ENCODE measurements at places on chromosomes 12 and 14.
A peak's percentile ranks its signal among the peaks of the same experiment; 100 is the strongest.

GRCh38 chr14:33850826-33851225 is 100.0 kb downstream of the EGLN3 start:
- DNase-seq, result no peak

DNA sequence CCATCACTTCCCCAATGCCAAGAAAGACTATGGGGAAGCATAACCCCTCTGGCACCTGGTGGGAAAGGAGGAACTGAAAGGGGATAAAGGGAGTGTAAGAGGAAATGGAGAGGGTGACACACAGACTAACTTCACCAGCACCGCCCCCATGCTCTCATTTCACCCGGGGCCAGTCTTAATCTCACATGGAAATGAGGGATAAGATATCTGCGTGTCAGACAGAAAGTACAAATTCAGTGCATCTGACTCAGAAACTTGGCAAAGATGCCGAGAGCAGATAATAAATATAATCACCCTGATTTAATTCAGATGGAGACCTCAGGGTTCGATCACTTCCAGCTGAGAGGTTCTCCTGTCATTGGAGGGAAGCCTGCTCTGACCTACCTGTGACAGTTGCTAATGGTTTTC is 191.6 kb downstream of the DUSP6 start:
- DNase-seq, result peak; percentile 1

GRCh38 chr12:76583301-76583700 is 23.7 kb upstream of the OSBPL8 start:
- no peak for DNase-seq

GRCh38 chr12:10968765-10969456 is 17.8 kb downstream of the TAS2R50 start:
- no peak for DNase-seq

GRCh38 chr12:6822426-6823135 is 960 bp downstream of the GPR162 start:
- DNase-seq, result no peak

DNA sequence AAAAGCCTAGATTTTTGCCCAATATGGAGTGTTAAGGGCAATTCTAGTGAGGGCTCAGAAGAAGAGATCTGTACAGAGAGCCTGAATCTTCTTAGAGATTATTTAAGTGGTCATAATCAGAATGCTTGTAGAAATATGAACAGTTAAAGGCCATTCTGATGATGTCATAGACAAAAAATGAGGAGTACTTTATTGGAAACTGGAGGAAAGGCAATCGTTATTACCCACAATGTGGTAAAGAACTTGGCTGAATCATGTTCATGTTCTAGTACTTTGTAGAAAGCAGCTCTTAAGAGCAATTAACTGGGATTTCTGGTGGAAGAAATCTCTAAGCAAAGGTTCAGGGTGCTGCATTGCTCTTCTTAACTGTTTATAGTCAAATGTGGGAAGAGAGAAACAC is 36.4 kb upstream of the SYT10 start:
- no peak for DNase-seq

- no peak for DNase-seq
Measured at GRCh38 chr12:116078396-116078795, 199.1 kb downstream of the MED13L start.

Data from T-cell (primary cell).